ENCODE measurements at places on chromosomes 3 and 15. TPM values are rescaled to one million over a fixed set of nuclear protein-coding genes. Genes with fewer than 3 reads are reported as not detected.

GRCh38 chr3:107769882-107770281 is 247.1 kb downstream of the BBX start:
- no peak for DNase-seq

ERICH6 gene
- total RNA-seq = not detected

TLR9 gene
- not detected for total RNA-seq

DNA sequence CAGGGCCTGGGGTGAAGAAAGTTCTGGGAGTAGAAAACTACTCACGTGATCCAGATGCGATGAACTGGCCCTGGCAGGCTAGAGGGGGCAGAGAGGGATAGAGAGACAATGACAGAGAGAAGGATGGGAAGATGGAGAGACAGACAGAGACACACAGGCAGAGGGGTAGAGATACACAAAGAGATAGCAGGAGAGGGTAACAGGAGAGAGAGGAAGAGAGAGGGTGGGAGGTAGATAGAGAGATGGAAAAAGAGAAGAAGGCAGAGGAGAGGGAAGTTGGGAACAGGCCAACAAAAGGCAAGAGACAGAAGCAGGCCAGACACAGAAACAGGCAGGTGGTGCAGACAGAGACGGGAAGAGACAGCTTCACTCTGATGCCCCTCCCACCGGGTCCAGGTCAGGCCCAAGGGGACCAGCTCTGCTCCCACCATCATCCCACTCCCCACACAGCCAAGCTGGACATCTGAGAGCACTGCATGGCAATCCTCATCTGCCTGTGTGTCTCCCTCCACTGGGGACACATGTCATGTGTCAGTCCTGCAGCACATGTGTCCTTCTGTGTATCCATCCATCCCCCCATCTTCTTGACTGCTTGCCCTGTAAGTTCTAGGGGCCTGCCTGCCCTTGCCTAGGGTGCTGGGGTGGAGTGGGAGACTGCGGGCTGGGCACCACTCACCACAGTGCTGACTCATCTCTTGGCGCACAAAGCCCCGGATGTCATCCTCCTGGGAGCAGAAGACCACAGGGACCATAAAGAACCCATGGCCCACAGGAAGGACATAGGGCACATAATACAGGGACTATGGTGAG is 2.2 kb upstream of the UCN2 start:
- no peak for DNase-seq

GRCh38 chr15:100769975-100770340 is 109.7 kb upstream of the ALDH1A3 start:
- DNase-seq = no peak

GRCh38 chr3:160159341-160159740 is 65.9 kb upstream of the C3orf80 start:
- no peak for DNase-seq

- no peak for DNase-seq
Measured at GRCh38 chr3:154952553-154952952, 127.6 kb upstream of the MME start.

MESP2 gene
- total RNA-seq = not detected

DNA sequence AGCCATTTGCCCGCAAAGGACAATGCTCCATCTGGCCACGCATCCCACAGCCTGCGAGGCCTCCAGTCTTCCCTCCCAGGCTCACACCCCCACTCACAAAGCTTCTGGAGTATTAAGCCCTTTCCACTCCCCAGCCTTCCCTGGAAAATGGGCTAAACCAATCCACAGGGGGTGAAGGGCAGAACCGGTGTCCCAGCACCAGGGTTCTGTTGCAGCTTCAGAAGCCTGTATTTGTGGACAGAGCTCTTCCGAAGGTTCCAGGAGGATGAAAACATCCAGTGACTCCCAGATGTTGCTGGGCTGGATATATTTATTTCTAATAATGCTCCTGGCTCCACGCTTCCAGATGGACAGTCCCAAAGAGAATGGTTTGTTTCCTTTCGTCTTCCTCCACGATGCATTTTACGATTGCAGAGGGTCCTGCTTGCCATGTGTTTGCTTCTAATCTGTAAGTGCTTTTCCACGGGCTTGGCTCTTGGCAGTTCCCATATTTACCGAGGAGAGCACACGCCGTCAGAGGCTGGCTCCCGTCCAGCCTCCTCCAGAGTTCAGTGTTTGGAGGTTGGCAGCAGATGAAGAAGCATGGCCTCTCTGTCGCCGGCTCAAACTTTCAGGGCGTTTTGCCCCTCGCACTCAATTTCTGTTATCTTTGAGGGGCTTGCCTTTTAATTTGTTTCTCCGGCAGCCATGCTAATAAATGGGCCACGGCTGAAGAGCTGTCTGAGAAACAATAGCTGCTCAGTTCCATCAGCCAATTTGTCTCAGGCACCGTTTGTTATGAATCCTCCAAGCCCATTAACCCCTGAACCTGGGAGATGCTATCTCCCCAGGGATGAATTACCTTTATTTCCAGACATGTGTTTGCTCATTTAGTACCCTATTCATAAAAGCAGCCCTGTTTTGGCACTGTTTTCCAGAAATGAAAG is 367.9 kb upstream of the PROK2 start:
- peak; percentile 78 for DNase-seq

TSPAN3 gene
- 62.0 TPM for total RNA-seq

RHOV gene
- total RNA-seq = not detected

- DNase-seq = no peak
Measured at GRCh38 chr3:188949996-188950395, 221.8 kb upstream of the TPRG1 start.

DNA sequence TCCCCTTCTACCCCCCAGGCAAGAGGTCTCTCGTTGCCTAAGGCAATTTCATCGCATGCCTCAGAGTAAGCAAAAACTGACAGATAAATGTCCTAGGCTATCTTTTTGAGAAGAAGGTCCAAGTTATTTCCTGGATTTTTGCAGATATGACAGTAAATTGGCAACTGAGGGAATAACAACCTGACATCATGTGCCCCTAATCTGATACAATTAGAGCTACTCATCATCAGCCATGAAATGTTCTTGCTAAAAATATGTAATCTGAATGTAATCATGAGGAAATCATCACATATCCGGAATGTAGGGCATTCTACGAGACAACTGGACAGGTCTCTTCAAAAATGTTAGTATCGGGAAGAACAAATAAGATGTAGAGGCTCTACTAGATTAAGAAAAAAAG is 44.1 kb downstream of the TNIK start:
- DNase-seq = no peak

- DNase-seq = no peak
Measured at GRCh38 chr3:78455166-78455565, 1312.6 kb downstream of the ROBO1 start.

- DNase-seq = peak; percentile 36
Measured at GRCh38 chr3:65946438-65946837, 92.3 kb downstream of the MAGI1 start.

- no peak for DNase-seq
Measured at GRCh38 chr3:160618363-160618762, 53.0 kb upstream of the KPNA4 start.

GRCh38 chr3:133578548-133579191 is 5.2 kb downstream of the CDV3 start:
- no peak for DNase-seq

GRCh38 chr3:46407970-46408369 is 911 bp downstream of the CCRL2 start:
- DNase-seq = no peak

CPB1 gene
- not detected for total RNA-seq

SENP8 gene
- total RNA-seq = 0.77 TPM

DNA sequence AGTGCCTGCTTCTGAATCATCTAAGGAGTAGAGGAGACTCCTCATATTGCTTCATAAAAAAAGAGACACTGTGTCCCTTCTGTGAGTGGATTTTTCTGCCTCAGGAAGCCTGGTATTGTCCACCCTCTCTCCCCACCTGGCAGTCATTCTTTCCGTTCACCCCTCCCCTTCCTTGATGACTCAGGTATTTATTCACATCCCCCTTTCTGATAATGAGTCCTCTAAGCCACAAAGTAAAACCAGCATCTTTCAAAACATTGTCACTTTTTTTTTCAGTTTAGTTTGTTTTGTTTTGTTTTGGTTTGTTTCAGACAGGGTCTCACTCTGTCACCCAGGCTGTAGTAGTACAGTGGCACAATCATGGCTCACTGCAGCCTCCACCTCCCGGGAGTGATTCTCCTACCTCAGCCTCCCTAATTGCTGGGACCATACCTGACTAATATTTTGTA is 65.2 kb upstream of the UBE2E1 start:
- peak; percentile 35 for DNase-seq

ST8SIA2 gene
- total RNA-seq = 4.1 TPM

GRCh38 chr3:53303549-53303948 is 43.8 kb downstream of the DCP1A start:
- no peak for DNase-seq

GRCh38 chr3:170155604-170156003 is 25.9 kb downstream of the PHC3 start:
- no peak for DNase-seq

DNA sequence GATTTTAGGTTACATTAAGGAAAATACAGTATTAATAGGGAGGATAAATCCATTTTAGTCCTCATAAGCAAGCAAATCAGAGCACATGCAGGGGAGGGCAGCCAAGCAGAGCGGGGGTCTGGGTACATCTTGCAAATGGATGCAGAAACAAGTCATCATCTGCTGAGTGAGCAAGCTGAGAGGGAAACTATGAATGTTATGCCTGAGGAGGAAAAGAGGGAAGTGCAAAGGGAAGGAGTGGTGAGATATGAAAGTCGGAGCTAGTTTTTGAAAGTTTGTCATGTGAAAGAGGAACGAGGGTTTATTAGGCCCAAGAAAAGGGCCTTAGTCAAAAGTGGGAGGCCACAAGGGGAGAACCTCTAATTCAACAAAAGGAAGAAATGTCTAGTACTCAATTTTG is 15.4 kb downstream of the PTX3 start:
- DNase-seq = no peak

DNA sequence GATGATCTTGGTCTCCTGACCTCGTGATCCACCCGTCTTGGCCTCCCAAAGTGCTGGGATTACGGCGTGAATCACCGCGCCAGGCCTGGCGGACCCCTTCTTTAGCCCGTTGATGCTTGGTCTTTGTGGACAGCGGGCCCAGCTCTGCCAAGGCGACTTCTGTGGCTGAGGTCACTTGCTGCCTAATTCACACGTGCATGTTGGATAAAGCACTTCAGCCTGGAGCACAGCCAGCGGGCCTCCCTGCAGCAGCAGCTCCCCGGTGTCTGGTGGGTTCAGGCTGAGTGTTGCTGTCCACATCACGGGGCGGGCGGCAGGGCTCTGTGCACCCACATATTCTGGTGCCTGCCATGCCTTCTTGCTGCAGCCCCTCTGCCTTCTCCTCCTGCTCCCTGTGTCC is 88.4 kb downstream of the DGKG start:
- DNase-seq = no peak

DNA sequence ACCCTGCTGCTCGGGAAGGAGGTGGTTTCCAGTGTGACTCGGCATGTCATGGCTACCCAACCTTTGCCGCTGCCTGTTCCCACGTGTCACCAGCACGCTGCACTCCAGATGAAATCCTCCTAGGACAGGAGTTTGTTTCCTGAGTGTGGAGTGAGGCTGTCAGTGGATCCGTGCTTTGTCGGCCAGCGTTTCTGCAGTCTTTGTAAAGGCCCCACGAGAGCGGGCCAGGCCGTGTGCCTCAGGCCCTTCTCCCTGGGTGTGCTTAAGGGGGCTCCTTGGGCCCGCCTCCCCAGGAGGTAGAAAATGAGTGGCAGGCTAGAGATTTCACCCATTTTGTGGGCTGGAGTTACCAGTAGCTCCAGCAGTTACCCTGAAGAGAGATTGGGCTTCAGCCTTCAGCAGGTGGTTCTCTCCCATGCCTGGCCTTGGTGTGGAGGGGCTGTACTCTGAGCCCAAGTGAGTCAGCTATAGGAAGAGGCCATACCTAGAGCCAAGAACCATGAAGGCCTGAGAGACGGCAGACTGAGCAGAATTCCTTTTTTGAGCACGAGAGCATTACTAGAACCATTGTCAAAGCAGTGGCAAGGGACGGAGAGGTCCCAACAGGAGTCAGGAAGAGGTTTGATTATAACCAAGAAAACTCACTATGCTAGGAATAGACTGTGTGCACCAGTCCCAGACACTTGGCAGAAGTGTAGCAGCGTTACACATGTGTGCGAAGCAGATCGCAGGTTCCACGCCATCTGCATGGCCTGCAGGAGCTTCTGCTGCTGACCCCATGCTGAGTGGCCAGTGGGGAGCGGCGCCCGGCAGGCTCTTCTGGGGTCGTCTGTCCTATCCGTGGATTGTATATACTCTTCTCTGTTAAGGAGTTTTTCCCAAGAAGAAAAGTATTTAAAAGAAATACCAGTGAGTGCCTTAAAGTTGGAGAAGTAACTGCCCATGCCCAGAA is 14.5 kb downstream of the MAP6D1 start:
- DNase-seq = no peak

CLRN1 gene
- total RNA-seq = not detected

PRTG gene
- total RNA-seq = 37.2 TPM

CTXN2 gene
- total RNA-seq = not detected

CIDEC gene
- total RNA-seq = not detected

GRCh38 chr3:6962801-6963200 is 101.9 kb downstream of the GRM7 start:
- no peak for DNase-seq

- DNase-seq = no peak
Measured at GRCh38 chr3:85790445-85791030, 831.7 kb downstream of the CADM2 start.

- no peak for DNase-seq
Measured at GRCh38 chr3:50338965-50339364, 1.7 kb downstream of the RASSF1 start.

METTL6 gene
- 2.0 TPM for total RNA-seq

- no peak for DNase-seq
Measured at GRCh38 chr3:20055020-20055775, 15.0 kb downstream of the KAT2B start.

GRCh38 chr15:77032647-77033416 is 37.9 kb downstream of the PSTPIP1 start:
- DNase-seq = peak; percentile 11

ELP6 gene
- 6.2 TPM for total RNA-seq

DNA sequence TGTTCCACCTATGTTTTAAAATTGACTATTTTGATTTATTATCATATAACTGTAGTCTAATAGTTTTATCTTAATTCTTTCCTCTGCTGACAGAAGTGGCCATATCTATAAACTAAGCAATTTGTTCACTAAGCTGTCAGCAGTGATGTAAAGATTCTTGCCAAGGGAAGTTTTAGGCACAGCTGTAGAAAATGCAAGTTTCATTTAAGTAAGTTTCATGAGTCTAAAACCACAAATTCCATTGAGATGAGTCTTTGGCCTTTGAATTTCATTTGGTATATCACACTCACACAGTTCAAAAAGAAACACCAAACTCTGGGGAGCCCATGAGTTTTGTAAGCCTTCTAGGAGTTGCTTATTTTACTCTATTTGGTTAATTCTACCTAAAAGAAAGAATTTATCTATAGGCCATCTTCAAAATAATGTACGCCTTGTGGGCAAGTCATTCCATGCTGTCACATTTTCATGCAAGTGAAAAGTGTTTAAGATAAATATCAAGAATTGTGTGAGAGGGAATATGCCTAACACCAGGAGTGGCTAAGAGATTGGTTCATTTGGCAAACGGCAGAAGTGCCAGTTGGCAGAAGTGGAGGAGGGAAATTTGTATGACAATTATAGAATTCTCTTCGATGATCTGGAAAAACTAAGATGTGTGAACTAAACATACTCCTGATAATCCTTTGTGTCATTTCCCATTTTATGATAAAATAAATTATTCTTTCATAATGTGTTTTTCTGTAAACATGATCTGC is 292.9 kb downstream of the ZIC4 start:
- DNase-seq = no peak

- no peak for DNase-seq
Measured at GRCh38 chr3:107858876-107859275, 232.0 kb downstream of the CD47 start.
